Activated CD8-positive, alpha-beta memory T cell treated with anti-CD3 and anti-CD28 coated beads for 1 hour (primary cell): ENCODE measurements at places on chromosomes 11 and 22.

- no peak for DNase-seq
Observed at GRCh38 chr11:69055598-69056516, 7.1 kb downstream of the TPCN2 start.

GRCh38 chr11:16759857-16760508, 21.5 kb downstream of the C11orf58 start:
- no peak for DNase-seq

GRCh38 chr22:32725369-32725988, 76.0 kb upstream of the TIMP3 start:
- DNase-seq, result no peak

DNA sequence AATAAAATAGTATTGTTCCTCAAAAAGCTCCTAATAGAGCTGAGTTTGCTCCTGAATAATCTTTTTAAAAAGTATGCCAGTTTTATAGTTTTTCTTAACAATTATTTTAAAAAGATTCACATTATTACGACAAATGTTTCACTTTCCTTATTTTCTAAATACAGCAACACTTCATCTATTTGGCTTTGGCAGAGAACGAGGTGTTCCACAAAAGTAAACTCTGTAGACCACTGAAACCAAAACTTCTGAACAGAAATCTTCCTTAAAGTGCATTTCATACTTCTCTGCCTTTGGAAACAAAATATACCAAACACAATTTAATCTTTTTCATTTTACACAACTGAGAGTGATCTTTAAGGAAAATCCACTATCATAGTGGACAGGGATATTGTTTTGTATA, 133.6 kb upstream of the MTMR2 start:
- DNase-seq, result no peak

GRCh38 chr22:46455446-46455845, 82.0 kb downstream of the CELSR1 start:
- no peak for DNase-seq

GRCh38 chr11:84036664-84037194, 750.6 kb upstream of the CCDC90B start:
- DNase-seq, result no peak

- DNase-seq, result no peak
Observed at GRCh38 chr11:96179905-96180304, 163.1 kb downstream of the MAML2 start.

- DNase-seq, result no peak
Observed at GRCh38 chr11:2368178-2368850, 8.8 kb upstream of the CD81 start.
